CD8-positive, alpha-beta memory T cell (primary cell): ENCODE measurements at places on chromosomes 5 and 9.

DNA sequence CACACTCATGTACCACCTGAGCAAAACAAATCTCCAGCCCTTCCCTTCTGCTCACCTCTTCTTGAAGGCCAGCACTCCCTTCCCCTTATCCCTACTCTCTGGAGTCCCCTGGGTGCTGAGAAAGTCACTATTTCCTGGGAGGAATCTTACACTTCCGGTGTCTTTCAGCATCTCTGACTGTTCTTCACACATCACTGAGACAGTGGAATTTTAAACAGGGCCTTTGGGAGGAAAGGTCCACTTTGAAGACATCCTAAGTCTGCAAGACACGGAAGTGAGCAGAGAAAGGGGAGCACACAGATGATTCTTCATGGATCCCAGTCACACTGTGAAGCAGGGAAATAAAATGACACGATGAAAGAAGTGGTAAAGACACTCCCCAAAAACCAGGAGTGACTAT lies 25.6 kb downstream of the FRMD3 start:
- DNase-seq, result no peak

DNA sequence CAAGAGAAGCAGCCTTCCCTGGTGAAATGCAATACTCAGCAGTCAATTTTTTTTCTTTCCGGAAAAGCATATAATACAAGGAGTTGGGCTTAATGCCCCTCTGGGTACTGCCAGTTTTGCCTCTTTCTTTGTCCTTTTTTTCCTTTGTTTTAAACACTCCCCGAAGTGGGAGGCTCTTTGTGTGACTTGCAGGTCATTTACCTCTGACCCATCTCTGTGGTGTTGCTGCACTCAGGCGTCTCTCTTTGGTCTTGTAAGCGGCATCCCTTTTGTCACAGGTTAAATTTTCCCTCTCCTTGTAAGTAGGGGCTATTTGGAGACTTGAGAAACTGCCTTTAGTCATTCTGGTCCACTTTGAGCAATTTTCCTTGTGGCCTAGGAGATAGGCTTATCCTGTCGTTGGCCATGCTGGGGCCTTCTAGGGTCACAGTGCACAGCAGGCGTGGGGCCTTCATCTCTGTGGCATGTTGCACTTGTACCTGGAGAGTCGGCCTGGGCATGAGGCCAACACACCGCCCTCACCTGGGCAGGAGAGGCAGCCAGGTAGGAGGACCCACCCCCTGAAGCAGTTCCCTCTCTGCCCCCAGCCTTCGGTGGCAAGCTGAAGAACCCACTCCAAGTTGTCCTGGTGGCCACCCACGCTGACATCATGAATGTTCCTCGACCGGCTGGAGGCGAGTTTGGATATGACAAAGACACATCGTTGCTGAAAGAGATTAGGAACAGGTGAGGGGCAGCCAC lies 27.7 kb upstream of the CTSL start:
- no peak for DNase-seq

DNA sequence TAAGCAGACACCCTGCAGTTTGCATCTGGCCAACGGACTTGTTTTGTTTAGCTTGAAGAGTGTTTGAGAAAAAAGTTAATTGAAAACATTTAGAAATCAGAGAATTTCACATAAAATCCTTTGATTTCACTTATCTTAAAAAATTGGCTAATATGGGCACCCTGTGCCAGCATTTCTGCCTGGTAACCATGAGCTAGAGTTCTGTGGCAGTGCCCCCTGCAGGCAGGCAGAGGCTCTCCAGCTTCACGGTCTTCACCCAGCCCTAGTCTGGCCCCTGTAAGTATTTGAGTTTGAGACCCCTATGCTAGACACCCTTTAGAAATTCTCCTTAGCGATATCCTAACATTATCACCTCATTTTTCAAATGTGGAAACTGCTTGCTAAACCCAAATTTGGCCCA lies 18.8 kb upstream of the FANCC start:
- no peak for DNase-seq

GRCh38 chr9:15612962-15613361 lies 60.1 kb downstream of the CCDC171 start:
- DNase-seq, result no peak

DNA sequence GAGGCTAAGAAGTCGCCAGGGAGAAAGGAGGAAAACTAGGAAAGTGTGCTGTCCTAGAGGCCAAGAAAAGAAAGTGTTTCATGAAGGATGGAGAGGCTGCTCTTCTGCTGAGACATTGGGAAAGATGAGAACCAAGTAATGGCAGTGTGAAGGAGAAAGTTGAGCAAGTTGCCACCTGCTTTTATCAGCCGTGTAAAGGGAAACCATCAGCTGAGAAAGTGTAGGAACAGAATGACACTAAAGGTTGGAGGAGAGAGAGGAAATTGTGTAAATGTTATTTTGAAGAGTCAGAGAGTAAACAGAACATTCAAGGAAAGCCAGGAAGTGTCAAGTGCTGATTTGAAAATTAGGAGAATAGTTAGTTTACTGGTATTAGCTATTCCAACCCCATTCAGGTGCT lies 125.0 kb downstream of the CEMIP2 start:
- no peak for DNase-seq

GRCh38 chr9:33229359-33230114 lies 10.4 kb upstream of the SPINK4 start:
- DNase-seq, result no peak

- no peak for DNase-seq
These were observed 159.3 kb upstream of the DAPK1 start for GRCh38 chr9:87338088-87338989.
